ENCODE measurements at places on chromosomes 2 and 18.

DNA sequence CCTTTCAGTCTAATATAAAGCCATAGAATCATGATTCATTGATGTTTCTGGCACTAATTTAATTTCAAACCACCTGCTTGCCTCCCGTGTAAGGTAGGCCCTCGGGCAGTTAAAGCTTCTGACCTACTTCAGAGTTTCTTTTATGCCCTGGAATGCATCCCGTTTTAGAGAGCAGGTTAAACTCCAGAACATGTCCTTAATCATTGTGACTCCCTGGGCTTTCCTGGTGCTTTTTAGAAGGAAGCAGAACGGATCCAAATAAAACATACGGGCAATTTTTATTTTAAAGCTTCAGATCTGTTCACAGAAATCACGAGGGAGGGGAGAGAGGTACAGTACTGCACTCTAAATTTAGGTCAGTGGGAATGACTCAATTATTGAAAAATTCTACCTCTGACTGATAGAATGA lies 134.8 kb downstream of the GCA start:
- no peak for DNase-seq

DNA sequence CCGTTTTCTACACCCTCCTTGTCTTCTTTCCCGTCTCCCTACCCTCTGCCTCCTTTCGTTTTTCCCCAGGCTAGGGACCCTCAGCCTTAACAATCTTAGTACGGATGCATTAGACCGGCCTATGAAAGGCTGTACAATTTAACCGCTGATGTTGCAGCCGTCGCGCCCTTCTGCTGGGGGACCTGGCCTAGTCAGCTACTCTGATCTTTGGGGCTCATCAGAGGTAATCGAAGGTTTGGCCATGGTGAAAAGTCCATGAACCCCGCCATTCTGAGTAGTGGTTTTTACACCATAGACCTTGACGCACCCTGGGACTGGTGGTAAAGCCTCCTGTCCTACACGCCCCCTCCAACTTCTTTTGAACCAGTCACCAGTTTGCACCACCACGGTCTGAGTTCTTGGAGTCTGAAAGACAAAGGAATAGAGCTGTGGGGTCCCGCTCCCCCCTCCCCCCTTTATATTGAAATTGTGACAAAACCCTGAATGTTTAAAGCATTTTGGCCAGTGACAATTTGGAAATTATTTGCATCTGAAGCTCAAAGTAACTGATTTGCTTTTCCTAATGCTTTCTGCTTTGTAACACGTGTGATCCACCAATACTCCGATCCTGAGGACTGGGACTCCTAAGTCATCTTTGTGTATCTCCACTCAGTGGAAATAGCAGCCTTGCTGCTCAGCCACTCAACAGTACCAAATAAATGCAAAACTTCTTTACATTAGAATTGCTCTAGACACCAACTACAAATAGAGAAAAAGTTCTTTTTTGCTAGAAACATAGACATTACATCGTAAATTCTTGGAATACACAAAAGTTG lies 642 bp upstream of the SRSF7 start:
- DNase-seq, result peak; percentile 23

DNA sequence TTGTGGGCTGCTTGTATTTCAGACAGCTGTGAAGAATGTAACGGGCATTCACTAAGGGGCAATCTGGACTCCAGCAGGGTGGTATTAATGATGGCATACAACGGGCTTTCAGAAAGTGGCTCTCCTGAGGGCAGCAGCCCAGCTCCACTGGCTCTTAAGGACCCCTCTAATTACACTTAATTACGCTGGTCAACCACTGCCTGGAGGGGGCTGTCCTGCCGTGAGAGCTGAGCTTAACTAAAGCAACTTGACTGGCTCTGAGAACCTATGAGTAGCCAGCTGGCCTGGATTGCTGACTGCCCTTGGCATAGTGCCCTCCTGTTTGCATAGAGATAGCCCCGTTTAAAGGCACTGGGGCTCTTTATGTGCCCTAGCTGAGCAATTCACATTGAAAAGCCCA lies 3.8 kb downstream of the LIPG start:
- peak; percentile 87 for DNase-seq

DNA sequence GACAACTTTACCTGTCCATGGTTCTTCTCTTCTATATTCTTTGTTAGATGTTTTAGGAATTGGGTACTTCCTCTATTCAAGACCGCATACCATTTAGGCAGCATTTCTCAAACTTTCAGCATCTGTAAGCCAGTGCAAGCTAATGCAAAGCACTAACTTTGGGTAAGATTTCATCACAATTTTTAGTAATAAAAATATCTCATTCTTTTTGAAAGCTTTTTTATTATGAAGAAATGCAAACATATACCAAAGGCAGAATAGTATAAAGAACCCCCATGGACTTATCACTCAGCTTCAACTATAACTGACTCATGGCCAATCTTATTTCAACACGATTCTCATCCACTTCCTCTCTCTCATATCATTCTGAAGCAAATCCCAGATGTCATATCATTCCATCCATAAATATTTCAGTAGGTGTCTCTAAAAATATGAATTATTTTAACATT lies 32.9 kb downstream of the INO80C start:
- DNase-seq, result no peak

- DNase-seq, result no peak
These were observed 7.1 kb downstream of the ACVR1 start for GRCh38 chr2:157868993-157869392.

DNA sequence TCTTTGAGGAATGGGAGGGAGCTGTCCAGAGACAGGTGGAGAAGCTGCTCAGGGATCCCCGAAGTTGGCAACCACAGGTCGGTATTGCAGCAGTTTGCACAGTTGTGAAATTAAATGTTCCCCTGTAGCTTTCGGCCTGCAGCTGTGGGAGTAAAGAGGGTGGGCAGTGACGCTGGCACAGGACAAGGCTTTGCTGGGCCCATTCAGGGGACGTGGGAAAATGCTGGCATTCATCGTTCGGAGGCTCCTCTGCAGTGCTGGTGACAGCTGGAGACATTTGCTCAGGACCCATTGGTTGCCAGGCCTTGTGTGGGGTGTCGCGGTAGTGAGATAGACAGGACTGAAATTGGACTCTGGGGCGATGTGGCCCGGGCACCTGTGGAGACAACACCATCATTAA lies 173.7 kb downstream of the MYCN start:
- no peak for DNase-seq

GRCh38 chr2:19807866-19808265 lies 93.9 kb downstream of the TTC32 start:
- DNase-seq, result no peak

Measured in NCI-H1092 (cell line).